ENCODE measurements at places on chromosomes 7 and 10.

DNA sequence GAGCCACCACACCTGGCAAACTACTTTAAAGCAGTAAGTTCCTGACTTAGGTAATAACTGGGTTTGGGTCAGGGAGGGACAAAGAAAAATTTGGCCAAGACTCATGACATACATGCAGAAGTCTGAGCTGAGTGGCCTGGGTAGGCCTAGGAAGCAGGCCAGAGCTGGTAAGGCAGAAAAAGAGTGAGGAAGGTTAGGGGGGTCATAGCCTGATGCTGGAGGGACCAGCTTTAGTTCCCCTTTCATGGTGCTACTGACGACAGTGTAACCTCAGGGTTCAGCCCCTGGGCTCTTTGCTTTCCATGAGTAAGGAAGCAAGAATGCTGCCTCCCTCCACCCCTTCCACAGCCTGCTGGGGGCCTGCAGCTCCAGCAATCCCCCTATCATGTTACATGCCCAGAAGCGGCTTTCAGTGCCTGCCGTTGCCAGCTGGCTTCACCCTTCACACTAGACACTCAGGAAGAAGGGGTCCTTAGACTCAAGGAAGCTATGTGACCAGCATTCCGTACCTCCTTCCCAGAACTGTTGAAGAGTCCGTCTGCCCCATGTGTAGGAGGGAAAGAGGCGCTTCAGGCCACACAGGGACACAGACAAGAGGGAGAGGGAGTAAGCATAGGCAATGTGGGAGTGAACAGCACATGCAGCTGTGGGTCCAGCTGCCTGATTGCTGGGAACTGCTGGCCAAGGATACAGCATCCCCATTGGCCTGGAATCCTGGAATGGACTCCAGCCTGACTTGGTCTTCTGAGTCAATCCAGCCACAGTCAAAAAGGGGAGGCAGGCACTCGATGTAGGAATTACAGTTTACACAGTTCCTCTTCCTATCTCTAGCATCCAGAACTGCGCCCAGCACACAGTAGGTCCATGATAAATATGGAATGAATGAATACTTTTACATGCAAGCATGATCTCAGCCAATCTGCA is 4.1 kb upstream of the PLAU start:
- no peak for DNase-seq

- DNase-seq, result no peak
These were observed 73.7 kb downstream of the EVX1 start for GRCh38 chr7:27316311-27316710.

GRCh38 chr10:20962165-20962564 is 65.1 kb upstream of the NEBL start:
- DNase-seq, result no peak

DNA sequence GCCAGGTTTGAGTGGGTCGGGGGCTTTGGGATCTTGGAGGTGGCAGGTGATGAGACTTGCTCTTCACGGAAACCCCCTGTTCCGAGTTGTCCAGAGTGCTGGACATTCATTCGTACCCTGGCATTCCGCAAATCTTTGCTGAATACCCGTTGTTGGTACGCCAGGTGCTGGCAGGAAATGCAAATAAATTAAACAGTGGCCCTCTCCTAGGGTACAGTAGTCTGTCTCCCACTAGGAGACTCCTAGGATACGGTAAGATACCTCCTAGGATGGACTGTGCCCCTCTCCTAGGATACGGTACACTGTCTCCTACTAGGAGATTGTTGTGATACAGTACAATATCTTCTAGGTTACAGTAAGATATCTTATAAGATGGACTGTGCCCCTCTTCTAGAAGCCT is 544 bp downstream of the SEC23IP start:
- no peak for DNase-seq

DNA sequence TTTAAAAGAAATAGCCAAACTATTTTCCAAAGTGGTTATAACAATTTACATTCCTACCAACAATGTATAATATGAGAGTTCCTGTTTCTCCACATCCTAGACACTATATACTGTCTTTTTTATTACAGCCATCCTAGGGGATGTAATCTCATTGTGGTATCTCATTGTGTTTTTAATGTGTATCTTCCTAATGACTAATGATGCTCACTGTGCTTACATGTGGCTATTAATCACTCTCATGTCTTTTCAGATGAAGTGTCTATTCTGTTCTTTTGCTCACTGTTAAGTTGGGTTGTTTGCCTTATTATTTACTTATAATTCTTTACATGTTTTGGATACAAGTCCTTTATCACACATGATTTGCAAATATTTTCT is 71.8 kb downstream of the ZNF438 start:
- DNase-seq, result no peak

DNA sequence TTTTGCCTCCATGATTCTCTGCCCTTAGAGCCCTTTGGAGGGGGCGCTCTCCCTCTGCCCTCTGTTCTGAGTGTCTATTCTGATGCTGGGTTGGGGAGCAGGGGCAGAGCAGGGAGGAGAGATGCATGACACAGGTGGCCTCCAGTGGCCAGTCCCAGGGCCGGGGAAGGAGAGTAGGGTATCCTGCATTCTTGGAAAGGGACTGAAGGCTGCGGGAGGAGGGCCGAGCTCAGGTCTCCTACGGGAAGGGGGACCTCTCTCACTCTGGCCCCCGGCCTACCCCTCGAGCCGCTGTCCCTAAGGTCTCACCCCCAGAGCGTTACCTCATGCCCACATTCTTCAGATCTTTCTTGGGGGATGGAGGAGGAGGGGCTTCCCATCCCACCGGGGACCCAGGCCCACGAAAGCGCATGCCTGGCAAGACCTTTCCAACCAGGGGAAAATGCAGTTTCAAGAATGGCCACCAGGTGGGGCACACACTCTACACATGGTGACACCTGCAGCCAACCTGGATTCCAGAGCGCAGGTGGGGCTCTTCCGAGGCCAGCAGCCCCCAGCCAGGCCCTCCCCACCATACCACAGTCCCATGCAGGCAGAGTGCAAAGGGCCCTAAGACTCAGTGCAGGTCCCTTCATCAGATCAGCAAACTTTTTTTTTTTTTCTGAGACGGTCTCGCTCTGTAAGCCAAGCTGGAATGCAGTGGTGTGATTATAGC is 86.4 kb downstream of the MYL10 start:
- peak; percentile 70 for DNase-seq

Measured in stimulated activated CD8-positive, alpha-beta memory T cell treated with anti-CD3 and anti-CD28 coated beads, Interleukin-4, amount 100 ng/mL, for 4 hours (primary cell).